ENCODE measurements at places on chromosomes 12 and 14.

DNA sequence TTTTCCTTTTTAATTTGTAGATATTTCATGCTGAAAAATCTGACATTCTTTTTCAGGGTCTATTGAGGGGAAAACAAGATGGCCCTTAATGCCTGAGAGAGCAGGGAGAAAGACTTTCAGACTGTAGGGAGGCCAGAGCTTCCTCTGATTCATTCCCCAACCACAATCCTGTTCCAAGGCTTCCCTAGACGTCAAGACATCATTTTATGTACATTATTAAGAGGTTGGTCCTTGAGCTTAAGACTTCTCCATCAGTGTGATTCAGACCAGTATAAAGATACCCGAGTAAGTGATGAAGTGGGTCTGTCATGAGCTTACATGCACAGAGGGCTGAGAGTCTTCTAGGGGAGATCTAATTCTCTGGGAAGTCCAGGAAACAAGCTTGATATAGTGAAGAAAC is 57.3 kb downstream of the AVPR1A start:
- no peak for DNase-seq

DNA sequence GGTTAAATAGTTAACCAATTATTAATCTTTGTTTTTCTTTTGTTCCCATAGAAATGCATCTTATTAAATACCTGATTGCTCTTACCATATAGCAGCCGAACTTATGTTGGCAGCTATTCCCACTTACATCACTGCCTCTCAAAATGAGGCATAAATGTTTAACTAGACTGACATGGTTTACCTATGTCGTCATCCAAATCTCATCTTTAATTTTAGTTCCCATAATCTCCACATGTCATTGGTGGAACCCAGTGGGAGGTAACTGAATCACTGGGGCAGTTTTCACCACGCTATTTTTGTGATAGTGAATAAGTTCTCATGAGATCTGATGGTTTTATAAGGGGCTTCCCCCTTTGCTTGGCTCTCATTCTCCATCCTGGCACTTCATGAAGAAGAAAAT is 499.2 kb upstream of the ATP2B1 start:
- DNase-seq = no peak

GRCh38 chr14:98018628-98019027 is 1221.4 kb downstream of the VRK1 start:
- peak; percentile 39 for DNase-seq

DNA sequence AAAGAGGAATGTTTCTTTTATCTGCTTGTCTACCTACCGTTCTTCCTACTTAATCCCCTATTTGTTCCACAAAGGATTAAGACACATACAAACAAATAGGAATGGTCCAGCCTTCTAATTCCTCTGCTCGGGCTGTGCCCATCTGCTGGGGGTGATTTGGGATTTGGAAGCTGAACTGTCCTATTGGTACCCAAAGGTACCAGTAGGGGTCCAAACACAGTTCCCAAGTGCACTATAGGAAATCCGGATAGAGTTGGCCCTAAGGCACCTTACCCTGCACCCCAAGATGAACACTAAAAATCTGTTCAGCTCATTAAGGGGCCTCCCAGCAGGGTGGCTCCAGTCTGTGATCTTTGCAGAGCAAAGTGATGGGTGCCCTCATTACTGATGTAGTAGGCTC is 566.9 kb downstream of the NRXN3 start:
- DNase-seq = no peak

- DNase-seq = no peak
Observed at GRCh38 chr14:99852578-99852977, 59.4 kb downstream of the EML1 start.

- no peak for DNase-seq
Observed at GRCh38 chr12:59119676-59120075, 199.4 kb upstream of the LRIG3 start.

DNA sequence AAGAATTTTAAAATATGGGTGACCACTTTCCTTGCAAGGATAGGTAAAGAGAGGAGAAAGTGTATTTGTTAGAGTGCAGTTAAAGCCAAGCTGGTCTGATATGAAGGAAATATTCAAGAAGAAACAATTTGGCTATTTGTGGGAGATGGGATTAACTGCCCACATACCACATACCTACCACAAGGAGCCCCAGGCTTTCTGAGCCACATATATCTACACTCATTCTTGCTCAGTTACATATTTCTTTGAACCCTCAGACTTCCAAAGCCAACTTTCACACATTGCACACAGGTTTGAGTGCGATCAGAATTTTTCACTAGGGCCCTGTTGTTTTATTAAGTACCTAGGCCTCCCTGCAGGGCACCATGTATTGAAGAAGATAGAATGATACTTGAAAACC is 330.2 kb downstream of the ZFP36L1 start:
- DNase-seq = no peak

- peak; percentile 76 for DNase-seq
Observed at GRCh38 chr14:21846227-21846885, 172.7 kb upstream of the OR4E1 start.

GRCh38 chr14:36243183-36243582 is 66.7 kb upstream of the PTCSC3 start:
- no peak for DNase-seq

GRCh38 chr14:61582815-61583214 is 112.5 kb upstream of the HIF1A start:
- no peak for DNase-seq

- DNase-seq = no peak
Observed at GRCh38 chr14:78530078-78530477, 359.9 kb downstream of the NRXN3 start.

- no peak for DNase-seq
Observed at GRCh38 chr12:25083211-25083610, 111.7 kb downstream of the DNAI7 start.

GRCh38 chr12:131112021-131112420 is 158.3 kb downstream of the ADGRD1 start:
- no peak for DNase-seq

GRCh38 chr14:61861320-61861865 is 99.2 kb downstream of the SNAPC1 start:
- DNase-seq = no peak

DNA sequence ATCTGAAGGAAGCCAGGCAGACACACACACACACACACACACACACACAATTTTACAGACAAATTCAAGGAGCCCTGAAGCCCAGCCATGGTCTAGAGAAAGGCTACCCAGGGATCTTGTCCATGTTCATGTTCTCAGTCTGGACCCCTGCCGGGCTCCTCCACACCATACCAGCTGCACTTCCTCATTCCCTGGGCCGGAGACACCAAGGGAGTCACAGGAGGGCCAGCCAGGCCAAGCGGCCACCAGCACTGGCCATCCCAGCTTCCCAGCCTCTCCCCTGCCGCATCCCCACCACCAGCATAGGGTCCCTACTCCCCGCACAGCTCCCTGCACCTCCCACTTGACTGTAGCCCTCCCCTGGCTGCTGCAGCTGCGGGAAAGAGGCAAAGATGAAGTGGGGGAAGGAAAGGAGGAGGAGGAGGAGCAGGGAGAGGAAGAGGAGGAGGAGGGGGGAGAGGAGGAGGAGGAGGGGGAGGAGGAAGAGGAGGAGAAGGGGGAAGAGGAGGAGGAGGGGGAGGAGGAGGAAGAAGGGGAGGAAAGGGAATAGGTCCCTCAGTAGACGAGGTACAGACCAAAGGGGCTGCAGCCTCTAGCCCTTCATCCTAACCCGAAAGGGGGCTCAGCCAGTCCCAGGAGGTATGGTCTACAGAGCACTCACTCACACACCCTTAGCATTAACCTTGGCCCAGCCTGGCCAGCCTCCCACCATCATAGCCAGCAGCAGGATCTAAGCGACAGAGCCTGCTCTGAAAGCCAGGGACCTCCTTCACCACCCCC is 293.2 kb downstream of the DPF3 start:
- DNase-seq = no peak

GRCh38 chr12:10557329-10557728 is 51.6 kb downstream of the EIF2S3B start:
- no peak for DNase-seq

GRCh38 chr12:21718944-21719650 is 55.4 kb downstream of the KCNJ8 start:
- no peak for DNase-seq
